ENCODE measurements at places on chromosomes 12 and 14.

DNA sequence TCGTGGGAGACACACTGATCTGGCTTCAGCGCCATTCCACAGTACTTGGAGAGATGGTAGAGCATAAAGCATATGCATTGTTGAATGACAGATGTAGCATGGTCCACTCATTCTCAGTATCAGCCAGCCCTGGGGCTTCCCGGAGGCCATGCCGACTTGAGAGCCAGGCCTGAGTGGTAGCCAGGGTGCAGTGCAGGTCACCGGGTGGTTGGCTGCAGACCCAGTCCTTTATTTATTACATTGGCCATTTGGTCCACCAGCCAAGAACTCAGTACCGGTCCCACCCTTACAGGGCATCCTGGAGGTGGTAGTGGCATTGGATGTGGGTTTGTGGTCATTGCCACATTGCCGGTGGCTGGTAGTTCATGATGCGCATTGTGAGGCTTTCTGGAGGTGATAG is 121.6 kb upstream of the RTL1 start:
- no peak for DNase-seq

- DNase-seq: no peak
Measured at GRCh38 chr12:107761502-107761904, 566 bp upstream of the PRDM4 start.

DNA sequence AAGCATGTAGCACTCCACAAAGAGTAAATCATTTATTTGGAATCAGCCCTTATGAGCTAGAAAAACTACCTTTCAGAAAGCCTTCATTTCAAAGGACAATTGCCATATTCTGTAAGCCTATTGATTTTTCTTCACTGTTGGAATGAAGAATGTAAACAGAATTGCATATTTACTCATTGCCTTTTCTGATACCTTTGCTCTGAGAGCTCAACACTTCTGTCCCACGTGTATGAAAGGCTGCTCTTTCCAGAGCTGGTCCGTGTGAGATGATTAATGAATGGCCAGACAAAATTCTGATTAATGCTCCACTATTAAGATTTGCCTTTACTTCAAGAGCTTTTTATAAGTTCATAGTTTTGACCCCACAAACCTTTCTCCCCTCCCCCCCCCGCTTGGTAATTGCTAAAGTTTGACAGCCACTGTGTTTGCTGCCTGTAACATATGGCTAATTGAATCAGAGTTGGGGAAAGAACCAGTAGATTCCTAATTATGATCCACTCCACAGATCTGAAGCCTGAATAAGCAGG is 63.0 kb upstream of the PLEKHA5 start:
- no peak for DNase-seq

DNA sequence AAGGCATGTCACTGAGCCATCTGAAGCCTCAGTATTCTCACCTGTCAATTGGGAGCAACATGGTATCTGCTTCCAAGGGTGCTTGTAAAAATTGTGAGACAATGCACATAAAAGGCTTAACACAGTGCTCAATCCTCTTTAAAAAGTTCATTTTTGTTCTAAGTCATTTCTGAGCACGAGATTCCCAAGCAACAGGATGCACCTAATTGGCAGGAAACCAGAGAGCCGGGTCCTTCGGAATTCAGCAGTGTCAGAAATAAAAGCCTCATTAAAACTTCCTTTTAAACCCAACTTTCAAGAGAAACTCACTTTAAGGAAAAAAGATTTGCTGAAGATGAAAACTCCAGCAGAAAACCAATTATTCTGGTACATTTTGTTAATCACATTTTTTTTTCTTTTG is 112.4 kb upstream of the NOS1 start:
- DNase-seq: no peak

- no peak for DNase-seq
Measured at GRCh38 chr12:94761559-94761958, 111.2 kb upstream of the TMCC3 start.

GRCh38 chr12:103547929-103548328 is 39.1 kb upstream of the STAB2 start:
- no peak for DNase-seq

DNA sequence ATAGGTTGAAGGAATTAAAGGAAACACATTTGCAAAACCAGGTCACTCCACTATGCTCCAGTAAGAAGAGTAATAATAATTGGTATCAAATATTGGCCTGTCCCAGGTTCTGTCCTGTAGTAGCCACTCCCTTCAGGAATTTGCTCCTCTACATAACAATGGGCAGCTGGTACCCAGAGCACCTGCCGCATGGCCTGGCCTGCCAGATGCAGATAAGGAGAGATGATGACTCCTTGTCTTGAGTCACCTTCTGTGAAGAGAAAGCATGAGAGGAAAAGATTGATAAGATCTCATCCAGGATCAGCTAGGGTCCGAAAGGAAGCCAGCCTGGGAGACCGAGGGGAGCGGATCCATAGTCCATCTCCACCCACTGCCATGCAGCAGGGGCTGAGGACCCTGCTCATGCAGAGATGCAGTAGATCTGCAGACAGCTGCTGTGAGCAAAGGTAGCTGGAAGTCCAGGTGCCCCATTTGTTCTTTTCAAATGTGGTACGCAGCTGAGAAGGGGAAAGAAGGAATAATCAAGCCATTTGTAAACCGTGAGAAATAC is 24.3 kb downstream of the VCPKMT start:
- no peak for DNase-seq

DNA sequence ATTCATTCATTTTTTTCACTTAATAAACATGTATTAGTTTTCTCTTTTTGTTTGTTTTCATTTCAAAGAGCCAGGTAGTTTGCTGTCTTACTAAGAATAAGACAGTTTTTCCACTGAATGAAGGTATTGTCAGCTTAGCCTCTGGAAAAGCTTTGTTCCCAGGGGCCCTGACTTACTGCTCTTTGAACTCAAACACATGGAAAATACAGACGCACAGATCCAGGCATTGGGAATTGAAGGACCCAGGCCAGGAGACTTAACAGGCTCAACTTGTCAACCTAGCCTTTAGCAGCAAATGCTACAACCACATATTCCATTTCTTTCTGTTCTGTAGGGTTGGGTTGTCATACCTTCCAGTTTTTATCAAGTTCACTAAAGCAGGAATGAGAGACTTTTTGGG is 38.5 kb upstream of the SLCO1C1 start:
- DNase-seq: no peak

All from stimulated activated CD8-positive, alpha-beta memory T cell treated with anti-CD3 and anti-CD28 coated beads, Interleukin-7, amount 100 ng/mL, for 4 hours (primary cell).